G401 (cell line): ENCODE measurements at places on chromosomes 7 and 10. TPM values are rescaled to one million over a fixed set of nuclear protein-coding genes. Genes with fewer than 3 reads are reported as not detected.

DNA sequence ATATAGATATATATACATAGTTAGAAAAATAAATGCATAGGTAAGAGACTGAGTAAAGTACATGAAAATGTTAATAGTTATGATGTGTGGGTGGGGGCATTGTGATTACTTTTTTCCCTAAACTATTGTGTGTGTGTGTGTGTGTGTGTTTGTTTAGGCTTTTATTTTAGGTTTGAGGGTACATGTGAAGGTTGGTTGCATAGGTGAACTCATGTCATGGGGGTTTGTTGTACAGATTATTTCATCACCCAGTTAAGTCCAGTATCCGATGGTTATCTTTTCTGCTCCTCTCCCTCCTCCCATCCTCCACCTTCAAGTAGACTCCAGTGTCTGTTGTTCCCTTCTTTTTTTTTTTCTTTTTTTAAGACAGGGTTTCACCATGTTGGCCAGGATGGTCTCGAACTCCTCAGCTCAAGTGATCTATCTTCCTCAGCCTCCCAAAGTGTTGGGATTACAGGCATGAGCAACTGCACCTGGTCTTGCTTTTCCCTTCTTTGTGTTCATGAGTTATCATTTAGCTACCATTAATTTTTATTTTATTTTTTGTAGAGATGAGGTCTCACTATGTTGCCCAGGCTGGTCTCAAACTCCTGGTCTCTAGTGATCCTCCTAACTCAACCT, 1.9 kb upstream of the RUFY2 start:
- no peak for DNase-seq

- DNase-seq = peak; percentile 57
These were observed 64.2 kb downstream of the PHYHIPL start for GRCh38 chr10:59240582-59241183.

DNA sequence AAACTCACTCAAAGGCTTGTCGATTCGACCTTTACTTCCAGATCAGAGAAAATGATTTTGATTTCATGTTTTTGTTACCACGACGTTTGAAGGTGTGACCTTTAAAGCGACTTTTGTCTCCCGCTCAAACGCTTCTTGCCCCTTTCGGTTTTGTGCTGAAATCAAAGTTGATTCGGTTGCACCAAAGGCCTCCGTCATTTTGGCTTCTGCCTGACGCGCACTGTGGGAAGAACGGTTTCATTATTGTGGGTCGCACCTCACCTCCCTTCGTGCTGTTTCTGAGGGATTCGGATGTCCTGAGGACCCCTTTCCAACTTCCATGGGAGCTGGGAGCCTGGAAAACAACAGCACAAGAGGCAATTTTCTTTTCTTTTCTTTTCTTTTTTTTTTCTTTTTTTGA, 176.9 kb downstream of the DNAJB6 start:
- DNase-seq = no peak

VIPR2 gene
- not detected in 2 replicates for total RNA-seq

INMT gene
- 0.17 TPM in 1 of 2 replicates, not detected in the other for total RNA-seq

- DNase-seq = no peak
These were observed 52.0 kb downstream of the VWA2 start for GRCh38 chr10:114291076-114291475.

DNA sequence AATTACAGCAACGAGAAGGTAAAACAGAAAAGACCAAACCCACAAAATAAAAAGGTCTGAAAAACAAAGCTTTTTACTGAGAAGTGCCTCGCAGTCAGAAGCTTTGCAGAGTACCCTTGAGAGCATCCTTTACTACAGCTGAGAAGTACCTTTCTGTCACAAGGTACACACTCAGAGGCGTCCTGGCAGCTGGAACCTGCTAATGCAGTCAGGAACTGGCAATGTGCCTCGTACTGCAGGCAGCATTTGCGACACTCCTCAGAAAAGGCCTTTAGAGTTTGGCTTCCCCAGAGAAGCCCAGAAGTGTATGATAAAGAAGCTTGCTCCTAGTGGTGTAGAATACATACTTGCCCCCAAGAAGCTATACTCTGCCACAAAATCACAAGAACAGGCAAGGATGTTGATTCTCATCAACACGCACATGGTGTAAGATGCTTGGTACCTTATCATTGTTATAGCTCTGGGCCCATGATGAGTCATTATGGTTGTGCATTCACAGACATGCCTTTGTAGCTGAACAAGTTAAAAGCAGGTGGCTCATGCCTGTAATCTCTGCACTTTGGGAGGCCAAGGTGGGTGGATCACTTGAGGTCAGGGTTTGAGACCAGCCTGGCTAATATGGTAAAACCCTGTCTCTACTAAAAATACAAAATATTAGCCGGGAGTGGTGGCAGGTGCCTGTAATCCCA, 2.0 kb upstream of the GTPBP4 start:
- DNase-seq = no peak

RHEB gene
- 127 and 156 TPM in 2 replicates for total RNA-seq
